ENCODE measurements at places on chromosomes 6 and 20. TPM values are rescaled to one million over a fixed set of nuclear protein-coding genes. Genes with fewer than 3 reads are reported as not detected.

The CEP85L gene
- 3.0 TPM for total RNA-seq

The KCNG1 gene
- total RNA-seq = 0.55 TPM

DNA sequence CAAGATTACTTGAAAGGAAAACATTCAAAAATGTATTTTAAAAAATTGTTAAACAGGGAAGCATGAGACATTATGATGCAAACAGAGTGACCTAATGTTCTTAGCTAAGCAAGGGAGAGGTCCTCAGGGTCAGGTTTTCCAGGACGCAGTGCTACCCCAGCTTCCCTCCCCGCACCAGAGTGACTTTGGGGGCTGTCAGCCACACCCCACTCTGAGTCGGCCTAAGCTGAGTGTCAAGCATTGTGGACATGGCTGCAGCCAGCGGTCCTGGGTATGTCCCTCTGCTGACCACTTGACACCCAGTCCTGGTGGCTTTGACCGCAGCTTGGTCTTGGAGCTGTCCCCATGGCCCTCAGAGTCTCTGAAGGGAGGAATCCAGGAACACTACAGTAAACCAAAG, 54.9 kb upstream of the CD93 start:
- H3K36me3 ChIP-seq = no peaks in the 10 kb centered on the region
- no peaks in the 10 kb centered on the region for H3K27me3 ChIP-seq
- DNase-seq = no peak
- peaks cover 74% of the 10 kb centered on the region for H3K4me1 ChIP-seq
- H3K4me3 ChIP-seq = no peak overlapping the region

DNA sequence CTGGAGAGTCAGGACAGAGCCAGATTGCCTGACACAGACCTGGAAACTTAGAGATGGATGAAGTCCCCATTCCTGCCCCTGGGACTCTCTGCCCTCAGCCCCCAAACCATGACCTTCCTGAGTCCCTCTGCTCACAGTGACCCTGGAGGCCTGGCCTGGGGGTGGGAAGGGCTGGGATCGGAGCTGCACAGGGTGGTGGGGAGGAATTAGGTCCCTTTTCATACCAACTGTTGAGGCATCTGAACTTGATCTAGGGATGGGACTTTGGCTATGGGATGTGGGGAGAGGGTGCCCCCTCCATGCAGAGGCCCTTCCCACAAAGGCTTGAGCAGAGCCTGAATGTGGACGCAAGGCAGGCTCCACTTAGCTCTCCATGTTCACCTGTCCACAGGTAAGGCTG, 144.1 kb downstream of the MRPL14 start:
- H3K36me3 ChIP-seq = no peaks in the 10 kb centered on the region
- H3K27ac ChIP-seq = no peak overlapping the region

DNA sequence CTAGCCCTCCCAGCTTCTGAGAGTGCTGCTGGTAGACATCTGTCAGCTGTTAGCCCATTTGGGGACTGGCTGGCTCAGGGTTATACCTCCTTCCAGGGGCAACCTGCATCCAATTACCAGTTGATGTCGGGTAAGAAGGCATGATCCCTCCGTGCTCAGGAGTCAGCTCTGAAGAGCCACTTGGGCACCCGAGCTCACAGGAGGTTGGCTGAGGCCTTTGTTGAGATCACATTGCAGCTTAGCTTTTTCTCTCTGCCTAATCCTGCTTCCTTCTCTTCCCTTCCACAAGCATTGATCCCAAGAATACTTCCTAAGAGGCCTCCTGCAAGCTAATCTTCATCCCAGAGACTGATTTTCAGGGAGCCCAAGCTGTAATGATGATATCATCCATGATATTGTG, 35.5 kb downstream of the SCP2D1 start:
- H3K4me3 ChIP-seq = no peak overlapping the region
- H3K36me3 ChIP-seq = no peaks in the 10 kb centered on the region
- no peaks in the 10 kb centered on the region for H3K4me1 ChIP-seq

DNA sequence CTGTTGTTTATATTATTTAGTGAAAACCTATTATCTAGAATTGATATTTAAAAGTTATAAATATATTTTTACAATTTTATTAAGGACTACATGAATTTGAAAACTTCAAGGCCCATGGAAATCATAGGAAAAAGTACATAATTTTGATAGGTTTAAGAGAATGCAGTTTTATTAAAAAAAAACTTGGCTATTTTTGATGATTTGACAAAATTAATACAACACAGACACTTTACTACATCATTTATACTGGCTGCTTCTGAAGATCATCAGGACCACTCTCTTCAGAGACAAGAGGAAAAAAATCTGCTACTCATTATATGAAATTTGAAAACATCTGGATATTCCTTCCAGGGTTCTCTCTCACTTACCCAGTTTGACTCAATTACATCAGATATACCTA, 637.7 kb downstream of the BCKDHB start:
- no peaks in the 10 kb centered on the region for H3K4me1 ChIP-seq
- no peak for DNase-seq
- no peaks in the 10 kb centered on the region for H3K27me3 ChIP-seq
- H3K36me3 ChIP-seq = no peaks in the 10 kb centered on the region
- no peak overlapping the region for H3K4me3 ChIP-seq

The OR2H2 gene
- total RNA-seq = not detected

The FAM209B gene
- total RNA-seq = not detected

The RBM24 gene
- total RNA-seq = 0.72 TPM
